Activated CD4-positive, alpha-beta T cell treated with anti-CD3 and anti-CD28 coated beads for 24 hours (primary cell): ENCODE measurements at places on chromosomes 16 and 17.

DNA sequence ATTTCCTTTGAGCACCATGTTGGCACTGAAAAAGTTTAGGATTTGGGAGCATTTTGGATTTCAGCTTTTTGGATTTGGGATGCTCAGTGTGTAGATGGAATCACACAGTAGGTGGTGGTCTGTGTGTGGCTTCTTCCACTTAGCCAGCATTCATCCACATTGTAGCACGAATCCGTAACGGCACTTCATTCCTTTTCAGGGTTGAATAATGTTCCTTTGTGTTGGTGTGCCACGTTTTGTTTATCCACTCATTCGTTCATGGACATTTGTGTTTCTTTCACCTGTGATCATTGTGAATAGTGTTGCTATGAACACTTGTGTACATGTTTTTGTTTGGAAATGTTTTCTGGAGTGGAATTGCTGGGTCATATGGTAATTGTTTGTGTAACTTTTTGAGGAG lies 85.1 kb downstream of the RAP1GAP2 start:
- no peak for DNase-seq

GRCh38 chr17:65013613-65014391 lies 42.7 kb downstream of the GNA13 start:
- no peak for DNase-seq

DNA sequence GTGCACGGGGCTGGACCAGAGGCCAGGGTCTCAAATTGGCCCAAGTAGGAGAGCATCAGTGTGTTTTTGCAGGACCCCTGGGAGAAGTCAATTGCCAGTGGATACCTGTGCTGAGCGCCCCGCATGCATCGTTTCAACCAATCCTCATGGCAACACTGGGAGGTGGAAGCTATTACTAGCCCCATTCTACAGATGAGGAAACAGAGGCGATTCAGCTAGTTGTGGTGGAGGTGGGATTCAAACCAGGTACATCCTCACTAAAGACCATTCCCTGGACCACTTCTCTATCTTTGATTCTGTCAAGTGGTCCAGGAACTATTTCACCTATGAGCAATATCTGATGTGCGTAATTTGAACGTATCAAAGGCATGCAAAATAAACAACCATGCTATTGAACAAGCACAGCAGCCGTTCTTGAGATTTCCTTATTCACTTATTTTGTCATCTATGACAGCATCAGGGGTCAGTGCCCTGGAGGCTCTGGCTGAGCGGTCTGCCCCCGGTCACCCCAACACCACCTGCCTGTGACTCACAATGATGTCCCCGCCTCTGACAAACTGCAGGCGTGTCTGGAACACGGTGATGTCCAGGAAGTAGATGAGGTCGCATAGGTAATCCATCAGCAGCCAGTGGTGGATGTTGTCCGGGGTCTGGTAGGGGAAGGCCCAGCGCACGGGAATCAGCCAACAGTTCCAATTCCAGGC lies 54.0 kb downstream of the CNGB1 start:
- DNase-seq: no peak

GRCh38 chr16:12257926-12258561 lies 281.5 kb downstream of the SNX29 start:
- DNase-seq: no peak

- no peak for DNase-seq
These were observed 300.6 kb upstream of the CDH5 start for GRCh38 chr16:66065925-66066324.

GRCh38 chr16:51057969-51058337 lies 93.1 kb downstream of the SALL1 start:
- no peak for DNase-seq

DNA sequence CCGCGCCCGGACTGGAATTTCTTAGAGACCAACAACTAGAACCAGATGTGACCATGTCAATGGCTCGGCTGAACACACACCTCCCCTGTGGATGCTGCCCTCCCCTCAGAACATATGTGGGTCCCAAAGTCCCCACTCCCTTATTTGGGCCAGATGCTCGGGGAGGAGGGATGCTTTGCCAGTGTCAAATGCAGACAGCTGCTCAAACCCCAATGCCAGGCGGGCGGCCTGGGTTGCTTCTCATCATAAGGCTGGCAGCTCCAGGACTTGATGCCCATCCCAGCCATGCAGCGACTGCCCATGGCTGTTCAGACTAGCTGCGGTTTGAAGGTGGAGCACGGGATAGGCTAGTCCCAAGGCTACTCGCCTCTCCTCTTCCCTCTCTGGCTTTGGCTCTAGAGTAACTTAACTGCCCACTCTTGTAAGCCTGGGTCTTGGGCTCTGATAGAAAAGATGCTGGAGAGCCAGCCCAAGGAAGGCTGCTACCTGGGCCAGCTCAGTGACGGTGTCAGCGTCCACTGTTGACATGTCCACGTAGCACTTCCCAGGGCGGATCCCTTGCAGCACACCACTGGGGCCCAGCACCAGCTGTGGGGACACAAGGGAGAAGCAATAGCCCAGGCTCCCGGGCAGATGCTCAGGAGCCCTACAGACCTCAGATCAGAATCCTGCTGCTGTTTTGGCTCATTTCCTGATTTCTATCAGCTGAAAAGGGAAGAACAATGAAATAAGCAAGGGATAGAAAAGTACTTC lies 11.0 kb upstream of the ROGDI start:
- DNase-seq: no peak

- no peak for DNase-seq
These were observed 14.0 kb upstream of the RBFOX3 start for GRCh38 chr17:79624718-79625478.

GRCh38 chr17:9174779-9175574 lies 153.7 kb downstream of the NTN1 start:
- no peak for DNase-seq

GRCh38 chr16:54180421-54181359 lies 105.9 kb downstream of the IRX3 start:
- no peak for DNase-seq

DNA sequence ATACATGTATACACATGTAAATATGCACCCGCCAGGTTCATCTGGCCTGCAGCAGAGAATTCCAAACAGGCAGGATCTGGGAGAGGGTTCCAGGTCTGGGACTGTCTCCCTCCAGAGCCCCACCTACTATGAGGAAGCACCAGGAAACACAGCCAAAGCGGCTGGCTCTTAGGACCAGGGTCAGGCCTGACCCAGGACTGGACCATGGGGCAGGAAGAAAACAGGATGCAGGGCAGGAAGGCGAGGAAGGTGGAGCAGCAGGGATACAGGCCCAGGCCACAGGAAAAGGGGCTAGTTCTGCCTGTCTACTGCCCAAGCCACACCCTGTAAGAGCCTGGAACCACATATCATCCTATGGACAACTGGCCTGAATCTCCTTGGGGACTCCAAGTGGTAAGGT lies 2.2 kb downstream of the HID1 start:
- no peak for DNase-seq

DNA sequence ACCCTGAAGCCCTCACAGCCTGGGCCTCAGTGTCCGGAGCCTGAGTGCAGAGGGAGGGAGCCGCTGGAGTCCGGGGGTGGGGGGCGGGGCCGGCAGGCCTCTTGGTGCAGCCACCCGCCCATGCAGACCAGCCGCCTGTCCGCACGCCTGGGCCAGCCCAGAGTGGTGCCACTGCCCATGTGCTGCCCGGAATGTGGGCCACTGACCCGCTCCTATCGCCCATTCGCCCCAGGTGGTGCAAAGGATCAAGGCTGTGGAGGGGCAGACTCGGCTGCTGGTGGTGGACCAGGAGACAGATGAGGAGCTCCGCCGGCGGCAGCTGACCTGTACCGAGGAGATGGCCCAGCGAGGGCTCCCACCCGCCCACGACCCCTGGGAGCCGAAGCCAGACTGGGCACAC lies 2.6 kb downstream of the NHERF2 start:
- DNase-seq: no peak

DNA sequence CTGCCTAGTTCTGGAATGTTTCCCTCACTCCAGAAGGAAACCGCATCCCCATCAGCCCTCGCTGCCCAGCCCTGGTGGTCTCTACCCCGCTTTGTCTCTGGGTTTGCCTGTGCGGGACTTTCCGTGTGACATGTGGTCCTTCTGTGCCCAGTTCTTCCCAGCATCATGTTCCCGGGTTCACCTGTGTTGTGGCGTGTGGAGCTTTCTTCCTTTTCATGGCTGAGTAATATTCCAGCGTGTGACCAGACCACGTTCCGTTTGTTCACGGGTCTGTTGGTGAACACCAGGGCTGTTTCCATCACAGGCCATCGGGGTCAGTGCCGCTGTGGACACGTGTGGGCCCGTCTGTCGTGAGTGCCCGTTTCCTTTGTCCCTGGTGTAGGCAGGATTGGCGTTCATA lies 32.1 kb downstream of the CACNA1H start:
- no peak for DNase-seq

GRCh38 chr17:50432125-50432762 lies 6.2 kb downstream of the ACSF2 start:
- DNase-seq: no peak

GRCh38 chr16:61181982-61182381 lies 854.3 kb downstream of the CDH8 start:
- no peak for DNase-seq

DNA sequence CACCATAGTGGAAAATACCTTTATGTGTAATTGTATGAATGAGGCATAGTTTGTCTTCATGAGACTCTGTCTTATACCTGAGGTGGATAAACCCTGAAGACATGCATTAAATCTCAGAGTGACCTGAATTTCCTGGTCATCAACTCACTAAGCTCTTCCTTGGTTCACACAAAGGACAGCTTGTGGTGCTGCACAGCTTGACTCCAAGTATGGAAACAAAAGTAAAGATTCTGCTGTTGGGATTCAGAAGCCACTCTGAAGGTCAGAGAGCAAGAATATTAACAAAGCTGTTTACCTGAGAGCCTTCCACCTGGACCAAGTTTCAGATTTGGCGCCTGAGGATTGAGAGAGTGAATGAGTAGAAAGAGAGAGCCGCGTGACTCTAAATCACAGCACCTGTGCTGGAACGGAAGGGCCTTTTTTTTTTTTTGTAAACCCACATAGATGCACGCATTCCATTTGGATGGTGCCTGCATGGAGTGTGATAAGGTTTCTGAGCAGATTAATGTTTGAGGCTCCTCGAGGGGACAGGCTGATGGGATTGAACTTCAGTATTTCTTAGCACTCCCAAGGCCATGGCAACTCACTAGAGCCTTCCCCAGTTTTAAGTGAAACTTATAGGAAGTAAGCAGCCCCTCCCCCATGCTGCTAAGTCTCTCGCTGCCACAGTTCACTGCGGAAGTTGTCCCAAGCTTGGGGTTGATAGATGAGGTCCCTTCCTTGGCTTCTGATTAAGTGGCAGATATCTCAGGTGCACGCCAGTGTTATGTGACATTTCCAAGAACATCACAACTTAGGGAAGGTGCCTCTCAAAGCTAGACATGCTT lies 28.7 kb downstream of the CALB2 start:
- no peak for DNase-seq

DNA sequence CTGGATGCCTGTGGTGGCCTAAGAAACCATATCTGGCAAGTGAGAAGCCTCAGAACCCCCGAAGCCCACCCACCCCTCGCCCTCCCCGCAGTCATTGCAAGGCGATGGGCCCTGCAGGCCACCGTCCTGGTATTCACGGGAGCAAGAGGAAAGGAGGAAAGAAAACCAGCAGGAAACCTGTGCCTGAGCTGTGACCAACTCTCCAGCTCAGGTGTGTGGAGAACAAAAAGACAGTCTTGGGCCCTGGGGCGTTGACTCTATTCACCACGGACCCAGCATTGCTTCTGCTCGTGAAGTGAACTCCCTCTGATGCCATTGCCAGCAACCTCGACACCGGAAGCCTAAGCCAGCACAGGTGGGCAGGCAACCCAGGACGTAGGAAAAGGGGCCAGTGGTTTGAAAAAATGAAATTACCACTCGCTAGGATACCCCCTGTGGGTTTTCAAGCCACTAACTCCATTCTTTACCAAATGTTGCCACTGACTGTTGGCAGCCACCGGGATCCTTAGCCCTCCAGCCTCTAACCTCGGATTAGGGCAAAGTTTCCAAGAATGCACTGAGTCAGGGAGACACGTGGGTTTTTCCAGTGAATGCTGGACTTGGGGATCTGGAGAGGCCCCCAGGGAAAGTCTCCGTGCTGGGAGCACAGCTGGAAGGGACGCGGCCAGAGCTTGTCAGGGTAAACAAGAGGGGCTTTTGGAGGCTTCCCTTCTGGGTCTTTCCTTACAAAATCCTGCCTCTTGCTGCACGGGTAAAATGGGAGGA lies 25.1 kb downstream of the FA2H start:
- no peak for DNase-seq

DNA sequence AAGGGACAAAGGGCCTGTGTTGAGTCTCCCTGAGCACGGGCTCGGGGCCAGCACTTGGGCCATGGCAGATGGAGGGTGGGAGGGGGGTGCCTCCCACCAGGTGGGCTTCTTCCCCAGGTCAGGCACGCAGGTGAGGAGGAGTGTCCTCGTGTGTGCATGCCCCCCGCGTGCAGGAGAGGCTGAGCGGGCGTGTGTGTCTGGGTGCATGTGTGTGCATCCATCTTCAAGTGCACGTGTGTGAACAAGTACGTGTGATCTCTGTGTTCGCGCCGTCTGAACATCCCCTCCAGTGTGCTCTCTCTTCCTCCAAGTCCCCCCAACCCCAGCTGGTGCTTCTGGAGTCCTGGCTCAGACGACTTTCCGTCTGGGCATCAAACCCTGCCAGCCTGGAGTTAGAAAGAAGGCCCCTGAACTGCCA lies 2.7 kb upstream of the ZG16B start:
- no peak for DNase-seq

DNA sequence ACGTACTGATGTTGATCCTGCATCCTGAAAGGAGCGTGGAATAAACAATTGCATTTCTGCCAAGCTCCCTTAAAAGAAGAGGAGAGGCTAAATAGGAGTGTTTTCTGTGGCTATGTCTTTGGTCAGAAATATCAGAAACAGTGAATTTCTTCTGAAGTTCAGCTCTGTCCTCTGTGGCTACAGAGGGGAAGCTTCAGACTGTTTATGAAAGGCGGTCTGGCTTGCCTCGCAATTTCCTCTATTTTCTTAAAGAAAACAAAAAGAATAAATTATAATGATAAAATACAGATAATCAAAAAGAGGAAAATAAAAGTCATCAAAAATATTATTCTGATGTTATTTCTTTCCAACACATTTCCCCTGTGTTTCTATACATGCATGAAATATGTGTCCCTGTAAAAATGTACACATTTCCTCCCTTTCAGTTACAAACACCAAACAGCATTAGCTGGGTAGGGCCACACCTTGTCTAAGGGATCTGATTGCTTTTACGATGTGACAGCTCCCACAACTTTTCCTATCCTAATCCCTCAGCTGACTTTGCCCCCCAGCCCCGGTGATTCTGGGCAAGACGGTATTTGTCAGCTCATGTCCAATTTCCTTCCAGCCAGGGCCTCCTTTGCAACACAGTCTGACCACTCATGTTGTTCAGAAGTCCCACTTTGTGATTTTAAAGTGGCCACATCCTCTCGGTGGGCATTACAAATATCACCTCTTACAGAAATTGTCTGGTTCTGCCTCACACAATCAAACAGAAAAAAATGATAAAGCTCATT lies 439.0 kb downstream of the HS3ST3B1 start:
- DNase-seq: no peak

- no peak for DNase-seq
These were observed 11.9 kb upstream of the CD300E start for GRCh38 chr17:74635418-74635817.

- no peak for DNase-seq
These were observed 3.6 kb downstream of the CHD9 start for GRCh38 chr16:53058441-53058840.
